ENCODE measurements at places on chromosomes 16 and 17. TPM values are rescaled to one million over a fixed set of nuclear protein-coding genes. Genes with fewer than 3 reads are reported as not detected.
A peak's percentile ranks its signal among the peaks of the same experiment; 100 is the strongest.

- no peak for DNase-seq
Measured at GRCh38 chr16:31355431-31356100, 590 bp downstream of the ITGAX start.

Gene C16orf86
- total RNA-seq = 1.4 TPM

Gene SHISA6
- not detected for total RNA-seq

DNA sequence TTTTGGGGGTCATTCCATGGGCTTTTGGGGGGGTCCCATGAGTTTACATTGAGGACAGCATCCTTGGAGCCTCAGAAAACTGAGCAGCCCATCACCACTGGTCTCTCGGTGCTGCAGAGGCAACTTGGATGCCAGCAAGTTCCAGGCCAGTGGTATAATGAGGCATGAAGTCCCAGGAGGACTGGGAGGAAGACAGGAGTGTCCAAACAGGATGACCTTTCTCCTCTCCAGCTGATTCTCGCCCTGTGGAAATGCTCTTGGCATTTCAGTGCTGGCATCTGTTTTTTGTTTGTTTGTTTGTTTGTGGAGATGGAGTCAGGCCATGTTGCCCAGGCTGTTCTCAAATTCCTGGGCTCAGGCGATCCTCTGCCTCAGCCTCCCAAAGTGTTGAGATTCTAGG is 347.6 kb downstream of the SNX29 start:
- no peak for DNase-seq

DNA sequence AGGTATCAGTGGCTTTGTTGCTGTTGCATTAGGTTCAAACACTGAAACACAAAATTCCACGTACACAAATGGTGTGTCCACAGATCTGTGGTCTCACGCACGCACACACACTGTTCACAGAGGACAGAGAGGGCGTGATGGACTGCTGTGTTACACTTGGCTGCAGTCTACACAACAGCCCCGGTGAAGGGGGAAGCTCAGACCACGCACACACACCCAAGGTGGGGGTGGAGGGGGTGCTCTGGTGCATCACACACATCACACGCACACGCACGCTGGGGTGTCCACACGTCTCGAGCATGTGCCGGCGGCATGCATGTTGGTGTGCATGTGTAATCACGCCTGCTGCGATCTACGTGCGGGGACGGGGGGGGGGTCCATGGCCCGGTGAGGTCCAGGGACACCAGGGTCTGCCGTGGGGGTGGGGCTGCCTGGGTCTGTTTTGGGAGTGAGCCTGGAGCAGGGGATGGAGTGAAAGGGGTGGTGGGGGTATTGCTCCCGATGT is 7.3 kb downstream of the HSD3B7 start:
- DNase-seq = no peak

DNA sequence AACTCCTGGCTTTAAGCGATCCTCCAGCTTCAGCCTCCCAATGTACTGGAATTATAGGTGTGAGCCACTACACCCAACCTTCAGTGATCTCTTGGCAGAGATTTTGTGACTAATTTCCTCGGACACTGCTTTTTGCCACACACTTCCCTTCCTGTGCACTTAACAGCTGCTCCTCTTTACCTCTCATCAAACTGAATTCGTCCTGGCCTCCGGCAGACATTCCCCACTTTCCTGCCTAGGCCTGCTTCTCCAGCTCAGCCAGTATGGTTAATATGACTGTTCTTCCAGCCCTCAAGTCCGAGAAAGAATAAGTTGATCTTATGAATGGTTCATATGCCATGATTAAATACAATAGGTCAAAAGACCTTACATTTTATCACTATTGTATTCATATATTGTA is 69.0 kb upstream of the MTMR4 start:
- DNase-seq = no peak

DNA sequence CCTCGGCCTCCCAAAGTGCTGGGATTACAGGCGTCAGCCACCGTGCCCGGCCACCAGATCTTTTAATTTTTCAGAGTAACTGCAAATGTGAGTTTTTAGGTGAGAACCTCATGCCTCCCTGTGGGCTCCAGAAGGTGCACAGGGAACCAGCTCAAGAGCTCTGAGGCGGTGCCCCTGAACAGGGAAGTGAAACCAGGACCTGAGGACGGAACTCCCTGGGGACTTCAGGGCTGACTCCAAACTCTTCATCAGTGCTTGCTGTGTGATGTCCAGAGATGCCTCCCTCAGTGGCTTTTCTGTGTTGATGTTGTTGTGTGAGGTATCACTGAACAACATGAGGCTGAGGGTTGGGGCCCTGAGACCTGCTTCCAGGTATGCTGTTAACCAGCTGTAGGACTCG is 23.8 kb downstream of the SLC12A3 start:
- DNase-seq = no peak

Gene VASN
- total RNA-seq = 0.18 TPM

Gene HEATR9
- total RNA-seq = not detected

- no peak for DNase-seq
Measured at GRCh38 chr16:23339787-23340186, 37.7 kb downstream of the SCNN1B start.

- DNase-seq = no peak
Measured at GRCh38 chr17:35088356-35088880, 24.9 kb upstream of the RFFL start.

Gene GPR142
- total RNA-seq = not detected

- no peak for DNase-seq
Measured at GRCh38 chr16:76121636-76122035, 155.6 kb upstream of the CNTNAP4 start.

DNA sequence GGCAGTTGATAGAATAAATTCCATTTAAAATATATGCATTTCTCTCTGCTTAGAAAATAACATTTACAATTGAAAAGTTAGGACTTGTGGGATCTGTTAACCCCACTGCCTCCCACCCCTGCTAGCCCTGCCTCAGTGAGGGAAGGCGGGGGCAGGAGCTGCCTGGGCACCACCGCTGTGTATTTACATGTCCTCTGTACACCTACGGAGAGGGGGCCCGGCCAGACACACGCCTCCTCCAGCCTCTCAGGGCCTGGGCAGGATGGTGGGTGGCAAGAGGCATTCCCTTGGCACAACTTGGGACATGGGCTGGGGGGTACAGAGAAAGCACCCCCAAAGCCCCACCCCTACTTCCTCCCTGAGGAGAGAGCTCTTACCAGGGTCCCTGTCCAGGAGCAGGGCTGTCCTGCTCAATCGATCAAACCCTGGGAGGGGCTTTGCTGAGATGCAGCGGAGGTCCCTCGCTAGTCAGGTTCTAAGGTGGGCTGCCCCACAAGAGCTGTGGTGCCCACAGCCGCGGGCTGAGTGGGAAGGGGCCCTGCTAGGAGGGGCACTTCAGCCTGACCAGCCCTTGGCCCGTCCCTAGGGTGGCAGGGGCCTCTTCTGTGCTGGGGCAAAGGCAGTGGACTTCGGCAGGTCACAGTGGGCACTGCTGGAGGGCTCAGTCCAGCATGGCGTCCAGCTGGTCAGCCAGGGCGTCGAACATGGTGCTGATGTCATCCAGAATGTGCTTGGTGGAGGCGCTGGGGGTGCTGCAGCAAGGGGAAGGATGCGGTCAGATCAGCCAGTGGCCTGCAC is 14.7 kb downstream of the CASKIN2 start:
- DNase-seq = no peak

Gene KRTAP2-1
- total RNA-seq = not detected

DNA sequence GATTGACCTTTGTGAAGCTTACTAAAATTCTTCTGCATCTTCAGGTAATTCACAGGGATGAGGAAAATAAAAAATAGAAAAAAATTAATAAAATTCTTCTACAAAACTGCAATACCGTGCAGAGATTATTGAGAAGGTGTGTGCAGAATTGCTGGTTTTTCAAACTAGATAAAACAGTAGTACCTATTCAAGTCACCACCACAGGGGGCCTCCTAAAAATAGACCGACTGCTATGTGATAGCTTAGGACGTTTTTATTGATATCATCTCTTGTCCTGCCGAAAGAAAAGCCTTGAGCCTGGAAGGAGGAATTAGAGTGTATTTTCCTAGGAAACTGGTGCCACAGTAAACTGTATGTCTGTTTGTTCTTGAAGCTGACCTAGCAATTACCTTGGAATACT is 325.9 kb downstream of the ZFHX3 start:
- DNase-seq = no peak

- DNase-seq = peak; percentile 22
Measured at GRCh38 chr16:57628008-57628781, at the start of gene ADGRG1. ADGRG1 (plus strand) TSS chr16:57628630; CDS start chr16:57650288, 21,658 bp downstream.

Gene AIPL1
- total RNA-seq = not detected

Gene GP2
- not detected for total RNA-seq

DNA sequence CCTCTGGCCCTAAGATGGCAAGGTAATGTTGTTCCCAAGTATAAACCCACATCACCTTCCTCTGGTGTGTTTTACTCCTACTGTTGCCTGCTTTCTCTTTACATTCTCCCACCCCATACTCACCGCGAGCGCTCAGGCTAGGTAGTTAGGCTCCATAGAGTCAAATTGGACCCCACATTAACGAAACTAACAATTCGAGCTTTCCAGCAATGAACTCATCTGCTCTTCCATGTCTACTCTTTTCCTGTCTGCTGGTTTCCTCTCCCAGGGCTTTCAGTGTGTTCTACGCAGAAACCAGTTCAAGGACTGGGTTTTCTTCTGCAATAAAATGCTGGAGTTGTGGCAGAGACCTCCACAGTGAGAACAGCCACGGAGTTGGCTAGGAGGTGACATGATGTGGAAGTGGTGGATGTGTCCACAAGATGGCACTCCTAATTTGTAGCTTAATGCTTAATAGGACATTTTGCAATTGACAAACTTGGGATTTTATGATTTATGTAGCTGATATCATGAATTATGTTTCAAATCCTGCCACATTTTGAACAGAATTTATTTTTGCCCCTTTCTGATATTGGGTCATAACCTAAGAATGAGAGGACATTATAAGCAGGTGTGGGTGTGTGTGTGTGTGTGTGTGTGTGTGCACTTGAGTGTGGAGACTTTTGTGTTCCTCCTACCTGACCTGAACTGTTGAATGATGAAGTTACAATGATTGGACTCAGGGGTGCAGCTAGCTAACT is 2.2 kb upstream of the UQCRC2 start:
- no peak for DNase-seq

DNA sequence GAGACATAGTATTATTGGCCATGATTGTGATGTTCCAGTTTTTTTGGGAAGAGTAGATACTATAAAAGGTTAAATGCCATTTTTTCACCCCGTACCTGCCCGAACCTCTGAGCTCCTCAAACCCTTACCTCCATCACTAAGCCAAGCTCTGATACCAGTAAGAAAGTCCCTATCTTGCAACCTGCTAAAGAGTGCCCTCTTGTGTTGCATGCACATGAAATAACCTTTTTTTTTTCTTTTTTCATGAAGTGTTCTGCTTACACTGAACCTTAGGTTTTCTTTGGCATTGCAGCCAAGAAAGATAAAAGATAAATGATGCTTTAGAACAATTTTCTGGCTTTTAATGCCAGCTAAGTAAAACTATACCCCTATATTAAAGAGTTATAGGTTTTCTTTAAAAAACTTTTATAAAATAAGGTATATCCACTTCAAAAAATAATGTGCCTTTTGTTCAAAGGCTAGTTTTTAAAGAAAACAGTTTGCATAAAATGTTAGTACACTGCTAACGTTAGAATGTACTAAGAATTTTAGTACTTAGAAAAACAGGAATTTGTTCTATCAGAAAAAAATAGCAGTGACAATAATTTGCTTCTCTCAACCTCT is 295.3 kb upstream of the PMFBP1 start:
- DNase-seq = no peak

- DNase-seq = no peak
Measured at GRCh38 chr16:54510685-54511221, 224.2 kb upstream of the IRX3 start.

DNA sequence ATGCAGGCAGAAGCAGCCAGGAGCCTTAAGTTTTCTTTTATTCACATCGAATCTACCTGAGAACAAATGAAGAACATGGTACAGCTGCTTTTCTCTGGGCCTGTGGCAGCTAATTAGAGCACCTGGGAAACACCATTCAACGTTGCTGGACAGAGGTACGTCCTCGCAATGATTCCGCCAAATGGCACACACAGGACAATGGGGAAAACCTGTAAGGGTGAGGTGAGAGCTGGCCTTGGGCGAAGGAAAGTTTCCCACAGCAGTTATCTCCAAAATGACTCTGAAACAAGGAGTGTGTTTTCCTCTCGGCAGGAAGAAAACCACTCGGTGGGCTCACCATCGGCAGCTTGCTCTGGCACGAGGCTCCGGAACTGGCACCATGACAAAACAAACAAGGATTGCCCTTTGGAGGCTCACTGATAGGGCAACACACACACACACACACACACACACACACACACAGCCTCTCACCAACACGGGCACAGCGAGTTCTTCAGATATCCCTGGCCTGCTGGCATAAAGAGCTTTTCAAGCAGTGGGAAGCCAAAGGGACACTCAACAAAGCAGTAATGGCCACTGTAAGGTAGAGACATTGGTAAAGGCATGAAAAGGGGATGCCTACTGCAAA is 73.7 kb downstream of the ZFHX3 start:
- DNase-seq = no peak

DNA sequence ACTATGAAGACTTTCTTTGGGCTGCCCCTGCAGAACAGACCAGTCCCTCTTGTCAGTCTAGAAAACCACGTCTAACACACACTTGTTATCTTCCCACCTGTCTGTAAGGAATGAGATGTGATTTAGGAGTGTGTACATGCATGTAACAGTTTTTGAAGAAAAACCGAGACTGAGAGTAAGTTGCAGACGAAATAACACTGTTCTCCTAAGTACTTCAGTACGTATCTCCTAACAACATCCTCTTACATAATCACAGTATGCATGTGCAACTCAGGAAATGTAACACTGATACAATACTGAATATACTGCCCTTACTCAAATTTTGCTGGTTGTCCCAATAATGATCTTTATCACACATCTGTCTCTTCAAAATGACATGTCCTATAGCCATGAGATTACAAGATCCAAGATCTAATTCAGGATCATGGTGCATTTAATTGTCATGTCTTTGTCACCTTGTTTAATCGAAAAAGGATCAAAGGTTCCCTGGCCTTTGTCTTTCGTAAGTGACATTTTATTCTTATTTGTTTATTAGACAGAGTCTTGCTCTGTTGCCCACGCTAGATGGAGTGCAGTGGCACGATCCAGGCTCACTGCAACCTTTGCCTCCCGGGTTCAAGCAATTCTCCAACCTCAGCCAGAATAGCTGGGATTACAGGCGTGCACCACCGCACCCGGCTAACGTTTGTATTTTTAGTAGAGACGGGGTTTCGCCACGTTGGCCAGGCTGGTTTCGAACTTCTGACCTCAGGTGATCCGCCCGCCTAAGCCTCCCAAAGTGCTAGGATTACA is 25.6 kb downstream of the CREBBP start:
- no peak for DNase-seq

Gene RAB26
- total RNA-seq = 0.70 TPM
